ENCODE measurements at places on chromosomes 3 and 15.

- DNase-seq, result no peak
Measured at GRCh38 chr3:23778446-23778845, 27.3 kb upstream of the UBE2E1 start.

GRCh38 chr3:15354485-15354884 lies 22.1 kb upstream of the SH3BP5 start:
- no peak for DNase-seq

- no peak for DNase-seq
Measured at GRCh38 chr15:40349163-40349562, 1.7 kb upstream of the PHGR1 start.

DNA sequence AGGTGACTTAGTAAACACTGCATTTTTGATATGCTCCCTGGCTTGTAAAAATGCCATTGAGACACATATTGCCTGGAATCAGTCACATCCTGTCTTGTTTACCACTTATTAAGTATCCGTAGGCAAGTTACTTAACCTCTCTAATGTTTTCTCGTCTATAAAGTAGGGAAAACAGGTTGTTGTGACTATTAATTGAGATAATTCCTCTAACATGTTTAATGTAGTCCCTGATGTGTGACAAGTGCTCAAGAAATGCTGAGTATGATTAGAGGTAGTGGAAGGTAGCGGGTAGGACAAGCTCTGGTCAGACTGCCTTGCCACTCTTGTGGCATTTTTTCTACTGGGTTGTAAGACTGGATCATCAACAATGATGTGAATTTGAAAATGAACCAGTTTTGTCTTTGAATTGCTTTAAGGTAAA lies 54.1 kb downstream of the NFKBIZ start:
- no peak for DNase-seq

DNA sequence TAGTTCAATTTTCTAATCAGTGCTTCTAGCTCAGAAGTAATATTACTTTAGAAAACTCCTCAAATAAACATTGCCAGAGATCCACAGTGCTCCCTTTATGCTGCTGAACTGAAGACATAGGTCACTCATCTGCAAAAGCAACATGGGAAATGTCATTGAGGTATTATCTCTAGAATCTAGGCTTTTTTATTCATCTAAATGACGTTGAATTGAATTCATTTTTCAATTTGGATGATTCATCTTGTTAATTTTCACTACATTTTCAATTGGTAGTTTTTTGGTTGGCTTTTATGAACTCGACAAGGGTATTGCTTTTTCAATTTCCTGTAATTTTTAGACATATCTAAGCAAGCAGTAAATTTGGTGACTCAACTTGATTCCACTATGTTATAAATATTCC lies 275.4 kb downstream of the NFKBIZ start:
- DNase-seq, result no peak

GRCh38 chr3:40043444-40043755 lies 234.0 kb downstream of the MYRIP start:
- DNase-seq, result no peak

All from OCI-LY7 (cell line).